NCI-H187 treated with DMSO at 0.1 percent for 48 hours (cell line): ENCODE measurements at places on chromosomes 4 and X.

DNA sequence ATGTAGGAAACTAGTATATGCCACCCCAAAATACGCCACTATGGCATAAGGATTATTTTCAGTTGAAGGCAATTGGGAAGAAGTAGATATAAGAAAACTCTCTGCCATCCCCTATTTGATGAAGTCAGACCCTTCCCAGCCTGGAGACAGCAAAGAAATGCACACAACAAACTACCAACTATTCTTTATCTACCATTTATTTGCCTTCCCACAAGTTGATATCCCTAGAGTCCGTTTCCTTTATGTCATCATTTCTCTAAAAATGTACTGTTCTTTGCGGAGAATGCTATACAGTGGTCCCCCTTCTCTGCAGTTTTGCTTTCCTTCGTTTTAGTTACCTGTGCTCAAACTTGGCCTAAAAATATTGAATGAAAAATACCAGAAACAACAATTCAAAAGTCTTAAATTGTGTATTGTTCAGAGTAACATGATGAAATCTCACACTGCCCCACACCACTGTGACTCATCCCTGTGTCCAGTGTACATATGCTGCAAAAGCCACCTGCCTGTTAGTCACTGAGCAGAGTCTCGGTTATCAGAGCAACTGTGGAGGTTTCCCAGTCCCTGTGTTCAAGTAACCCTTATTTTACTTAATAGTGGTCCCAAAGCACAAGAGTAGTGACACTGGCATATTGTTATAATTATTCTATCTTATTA is 152.3 kb downstream of the WDFY3 start:
- no peak for DNase-seq

DNA sequence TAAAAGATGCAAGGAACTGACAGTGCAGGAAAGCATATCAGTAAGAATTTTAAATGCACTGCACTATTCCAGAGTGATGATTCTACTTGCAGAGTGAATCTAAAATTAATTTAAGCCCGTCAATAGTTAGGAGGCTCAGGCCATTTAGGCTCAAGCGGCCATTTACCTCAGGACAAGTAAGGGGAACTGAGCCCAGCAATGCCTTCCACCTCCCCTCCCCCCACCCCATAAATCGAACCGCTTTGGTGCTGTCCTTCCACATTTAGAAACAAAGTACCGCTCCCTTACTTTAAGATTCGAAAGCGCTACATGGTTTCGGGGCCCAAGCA is 665 bp downstream of the RBM41 start:
- no peak for DNase-seq

- DNase-seq, result no peak
Measured at GRCh38 chrX:96407501-96407900, 277.1 kb upstream of the DIAPH2 start.

- DNase-seq, result no peak
Measured at GRCh38 chr4:12701384-12701783, 782.8 kb downstream of the RAB28 start.

DNA sequence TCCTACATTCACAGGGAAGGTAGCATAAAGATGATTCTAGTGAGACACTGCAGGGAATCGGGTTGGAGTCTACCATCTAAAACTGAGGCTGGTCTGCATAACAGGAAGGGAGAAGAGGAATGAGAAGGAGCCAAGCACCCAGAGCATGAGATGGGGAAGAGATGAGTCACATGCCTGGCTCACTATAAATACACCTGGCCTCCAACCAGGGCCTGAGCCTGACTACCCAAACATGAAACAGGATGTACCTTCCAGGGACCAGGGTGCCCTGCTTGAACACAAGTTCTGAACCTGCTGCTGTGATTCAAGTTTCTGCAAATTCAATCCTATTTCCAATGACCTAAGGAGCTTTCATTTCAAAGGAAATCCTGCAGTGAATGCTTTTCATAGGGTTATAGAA is 24.9 kb downstream of the CD99L2 start:
- no peak for DNase-seq

GRCh38 chr4:90543419-90544170 is 416.4 kb downstream of the CCSER1 start:
- peak; percentile 24 for DNase-seq
